ENCODE measurements at places on chromosomes 1 and 21.
A peak's percentile ranks its signal among the peaks of the same experiment; 100 is the strongest.

DNA sequence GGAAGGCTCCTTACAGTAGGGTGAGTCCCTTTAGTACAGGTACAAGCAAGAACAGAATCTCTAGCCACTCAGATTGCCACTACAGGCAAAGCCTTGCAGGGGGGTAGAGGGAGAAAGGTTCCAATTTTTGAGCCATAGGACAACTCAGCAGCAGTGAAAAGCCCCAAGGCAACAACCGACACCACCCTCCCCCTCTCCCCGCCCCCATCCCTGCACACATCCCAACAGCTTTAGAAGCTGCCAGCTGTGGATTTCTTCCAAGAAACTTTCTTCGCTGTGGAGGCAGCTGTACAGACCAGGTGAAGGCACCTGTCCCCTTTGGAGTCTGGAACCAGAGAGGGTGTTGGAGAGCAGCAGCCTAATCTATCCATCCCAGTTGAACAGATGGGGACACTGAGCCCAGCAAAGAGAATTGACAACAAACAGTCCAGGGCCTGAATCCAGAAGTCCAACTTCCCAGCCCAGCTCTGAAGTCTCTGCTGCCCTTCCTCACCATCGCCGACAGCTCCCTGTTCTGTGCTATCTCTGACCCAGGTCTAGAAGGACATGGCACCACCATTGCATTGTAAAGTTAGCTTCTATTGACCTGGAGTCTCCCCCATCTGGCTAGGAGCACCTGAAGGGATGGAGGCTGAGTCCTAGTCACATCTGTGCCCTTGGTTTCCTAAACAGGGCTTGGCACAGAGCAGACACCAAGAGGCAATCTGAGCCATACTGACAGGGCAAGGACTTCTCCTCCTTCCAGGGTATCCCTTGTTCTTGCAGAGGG lies 2.2 kb downstream of the TENT5B start:
- DNase-seq: no peak

- peak; percentile 59 for DNase-seq
Observed at GRCh38 chr1:20640183-20640597, 6.9 kb downstream of the PINK1 start.

DNA sequence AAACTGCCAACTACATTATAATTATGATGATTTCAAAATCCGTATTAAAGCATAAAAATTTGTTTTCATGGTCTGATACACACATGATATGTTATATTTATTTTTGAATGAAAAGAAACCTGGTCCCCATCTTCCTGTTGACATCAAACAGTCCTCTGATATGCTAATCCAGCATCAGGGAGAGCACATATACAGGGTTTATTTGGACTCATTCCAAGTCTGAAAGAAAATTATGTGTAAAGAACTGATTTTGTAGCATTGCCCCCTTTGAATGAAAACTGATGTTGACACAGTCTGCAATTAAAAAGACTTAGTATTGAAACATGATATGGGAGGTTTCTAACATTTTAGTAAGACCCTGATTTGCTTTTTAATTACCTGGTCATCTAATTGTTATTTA lies 119.4 kb downstream of the NEK7 start:
- DNase-seq: no peak

DNA sequence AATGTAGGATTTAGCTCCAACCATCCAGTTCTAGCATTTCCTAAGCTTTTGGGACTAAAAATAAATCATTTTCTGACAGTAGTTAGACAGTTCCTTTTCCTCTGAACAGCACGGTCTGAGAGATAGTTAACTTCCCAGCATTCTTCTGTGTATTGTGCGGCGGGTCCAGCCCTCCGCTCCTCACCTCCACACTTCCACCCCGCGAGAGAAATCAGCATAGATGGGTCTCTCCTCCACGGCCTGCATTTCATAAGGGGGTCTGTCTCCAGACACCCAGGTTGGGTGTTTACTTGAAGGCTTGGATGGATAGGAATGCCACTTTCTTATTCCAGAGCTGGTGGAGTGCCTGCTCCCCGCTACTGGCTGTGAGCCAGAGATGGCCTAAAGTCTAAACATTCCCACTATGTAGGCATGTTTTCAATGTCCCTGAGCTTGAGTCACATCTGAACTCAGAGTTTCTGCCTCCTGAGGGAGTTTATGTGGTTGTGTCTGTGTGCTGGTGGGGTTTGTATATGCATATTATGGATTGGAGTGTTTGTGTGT lies 38.0 kb upstream of the PPP2R5A start:
- DNase-seq: no peak

DNA sequence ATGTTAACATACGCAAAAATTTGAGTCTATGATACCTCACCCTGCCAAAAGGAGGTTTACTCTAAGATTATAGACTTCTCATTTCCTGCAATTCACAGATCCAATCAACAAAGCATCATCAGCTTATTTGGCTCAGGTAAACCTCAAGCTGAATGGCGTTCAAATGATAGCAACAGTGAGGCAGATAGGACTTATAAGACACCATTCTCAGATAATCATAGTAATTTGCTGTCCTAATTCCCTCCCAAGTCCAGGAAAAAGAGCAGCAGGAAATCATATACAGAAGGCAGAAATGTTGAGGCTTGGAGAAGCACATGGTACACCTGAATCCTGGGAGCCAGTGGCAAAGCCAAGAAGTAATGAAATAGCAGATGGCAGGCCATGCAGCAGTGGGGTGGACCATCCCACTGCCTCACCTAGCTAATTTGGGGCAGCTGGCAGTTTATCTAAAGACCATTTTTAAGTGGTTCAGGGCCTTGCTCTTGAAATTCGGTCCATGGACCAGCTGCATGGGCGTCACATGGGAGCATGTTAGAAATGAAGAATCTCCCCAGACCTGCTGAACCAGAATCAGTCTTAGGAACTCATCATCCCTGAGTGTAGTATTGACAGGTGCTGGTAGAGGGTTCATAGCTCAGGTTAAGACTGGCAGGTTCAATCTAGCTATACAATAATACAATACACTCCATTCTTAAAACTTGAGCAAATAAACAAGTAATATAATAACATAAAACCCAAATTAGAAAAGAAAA lies 57.7 kb downstream of the ASTN1 start:
- DNase-seq: no peak

DNA sequence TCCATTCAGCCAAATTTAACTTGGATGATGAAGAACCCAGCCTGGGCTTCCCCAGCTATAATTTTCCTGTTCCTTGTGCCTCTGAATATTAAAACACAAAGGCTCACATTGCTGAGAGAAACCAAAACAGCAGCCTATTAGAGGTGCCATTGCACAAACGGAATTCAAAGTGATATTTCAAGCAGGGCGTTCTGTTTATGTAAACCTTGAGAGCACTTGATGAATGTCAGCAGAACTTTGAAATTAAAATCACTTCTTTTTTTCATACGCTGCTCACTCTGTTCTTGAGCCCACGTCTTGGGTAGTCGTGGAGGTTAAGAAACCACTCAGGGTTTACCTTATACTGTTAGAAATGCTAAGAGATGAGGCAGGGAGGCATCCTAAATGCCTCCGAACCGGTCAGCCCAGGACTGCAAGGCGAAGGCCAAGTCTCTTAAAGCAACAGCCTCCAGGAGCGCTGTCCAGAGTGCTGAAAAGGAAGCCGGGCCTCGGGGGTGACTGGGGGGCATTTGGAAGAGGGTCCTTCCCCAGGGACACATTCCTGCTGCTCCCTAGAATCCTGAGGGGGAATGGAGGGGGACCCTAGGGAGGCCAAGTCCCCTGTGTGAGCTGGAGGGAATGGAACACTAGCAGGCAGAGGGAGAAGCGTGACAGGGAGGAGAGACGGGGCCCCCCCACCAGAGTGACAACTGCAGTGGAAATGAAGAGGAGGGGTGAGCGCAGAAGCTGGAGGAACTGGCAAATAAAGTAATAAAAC lies 154.8 kb upstream of the VAMP3 start:
- DNase-seq: peak; percentile 64

GRCh38 chr1:233869680-233870079 lies 34.8 kb upstream of the SLC35F3 start:
- no peak for DNase-seq

GRCh38 chr1:185821612-185822385 lies 87.6 kb downstream of the HMCN1 start:
- no peak for DNase-seq

DNA sequence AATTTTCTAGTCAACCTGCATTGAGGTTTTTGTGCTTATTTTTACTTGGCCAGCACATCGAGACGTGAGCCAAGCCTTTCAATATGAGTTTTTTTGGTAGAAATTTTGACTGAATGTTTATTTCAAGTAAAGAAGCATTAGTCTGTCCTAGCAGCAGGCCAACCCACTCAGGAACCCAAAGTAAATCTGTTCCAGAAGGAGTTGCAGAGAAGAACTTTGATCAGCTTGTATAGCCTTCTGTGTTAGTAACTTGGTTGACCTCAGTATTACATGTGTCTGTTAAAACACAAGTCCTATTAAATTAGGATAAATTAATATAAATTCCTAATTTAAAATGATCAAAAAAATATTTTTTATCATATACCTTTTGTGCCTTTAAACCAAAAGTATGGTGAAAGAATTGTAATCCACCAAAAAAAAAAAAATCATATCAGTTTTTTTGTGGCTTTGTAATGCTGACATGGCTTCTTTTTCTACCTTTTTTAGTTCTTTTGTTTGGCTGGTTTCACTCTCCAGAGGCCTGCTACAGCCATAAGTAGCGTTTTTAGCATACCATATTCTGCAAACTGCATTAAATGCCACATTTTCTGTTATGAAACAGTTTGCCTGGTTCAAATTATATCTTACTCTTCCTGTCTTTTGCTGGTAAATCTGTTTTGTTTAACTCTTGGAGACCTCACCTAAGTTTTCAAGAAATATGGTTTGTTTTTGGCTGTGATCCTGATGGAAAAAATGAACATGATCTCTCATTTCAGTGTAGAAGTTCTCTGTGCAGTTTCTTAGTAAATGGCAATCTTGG lies 39.5 kb downstream of the ATF6 start:
- DNase-seq: no peak

DNA sequence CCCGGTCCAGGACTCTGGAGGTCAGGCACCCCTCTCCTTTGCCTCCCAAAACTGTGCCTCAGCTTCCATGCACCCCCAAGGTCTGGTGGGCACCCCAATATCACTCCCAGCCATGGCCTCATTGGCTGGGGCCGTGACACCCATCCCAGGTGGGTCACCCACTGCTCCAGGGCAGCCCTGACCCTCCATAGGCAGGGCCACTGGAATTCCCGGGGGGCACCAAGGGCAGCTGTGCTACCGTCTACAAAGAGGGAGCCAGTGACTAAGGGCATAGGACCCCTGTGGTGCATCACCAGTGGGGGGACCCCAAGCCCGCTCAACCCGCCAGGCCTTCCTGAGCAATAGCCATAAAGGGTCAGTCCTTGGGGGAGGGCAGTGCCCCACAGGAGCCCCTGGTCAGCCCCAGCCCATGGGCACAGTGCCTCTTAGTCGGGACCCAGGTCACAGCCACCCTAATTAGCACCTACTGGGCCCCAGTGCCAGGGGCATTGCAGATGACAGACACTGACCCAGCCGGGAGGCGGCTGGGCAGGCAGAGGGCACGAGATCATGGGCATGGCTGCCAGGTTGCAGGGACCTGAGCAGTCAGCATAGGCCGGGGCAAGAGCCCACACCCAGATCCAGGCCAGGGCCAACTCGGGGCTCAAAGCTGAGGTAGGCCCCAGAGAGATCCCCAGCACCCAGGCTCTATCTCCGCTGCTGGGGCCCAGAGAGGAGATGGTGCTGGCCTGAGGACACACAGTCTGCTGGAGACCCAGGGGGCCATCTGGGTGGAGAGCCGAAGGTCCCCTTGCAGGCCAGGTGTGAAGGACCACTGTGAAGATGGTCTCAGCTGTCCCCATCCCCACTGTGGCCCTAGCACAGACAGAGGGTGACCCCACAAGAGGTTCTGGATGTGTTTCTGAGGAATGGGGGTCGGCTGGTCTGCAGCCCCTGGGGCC lies 19.0 kb upstream of the ARF1 start:
- DNase-seq: no peak

- no peak for DNase-seq
Observed at GRCh38 chr1:35657851-35658250, 16.5 kb upstream of the PSMB2 start.

DNA sequence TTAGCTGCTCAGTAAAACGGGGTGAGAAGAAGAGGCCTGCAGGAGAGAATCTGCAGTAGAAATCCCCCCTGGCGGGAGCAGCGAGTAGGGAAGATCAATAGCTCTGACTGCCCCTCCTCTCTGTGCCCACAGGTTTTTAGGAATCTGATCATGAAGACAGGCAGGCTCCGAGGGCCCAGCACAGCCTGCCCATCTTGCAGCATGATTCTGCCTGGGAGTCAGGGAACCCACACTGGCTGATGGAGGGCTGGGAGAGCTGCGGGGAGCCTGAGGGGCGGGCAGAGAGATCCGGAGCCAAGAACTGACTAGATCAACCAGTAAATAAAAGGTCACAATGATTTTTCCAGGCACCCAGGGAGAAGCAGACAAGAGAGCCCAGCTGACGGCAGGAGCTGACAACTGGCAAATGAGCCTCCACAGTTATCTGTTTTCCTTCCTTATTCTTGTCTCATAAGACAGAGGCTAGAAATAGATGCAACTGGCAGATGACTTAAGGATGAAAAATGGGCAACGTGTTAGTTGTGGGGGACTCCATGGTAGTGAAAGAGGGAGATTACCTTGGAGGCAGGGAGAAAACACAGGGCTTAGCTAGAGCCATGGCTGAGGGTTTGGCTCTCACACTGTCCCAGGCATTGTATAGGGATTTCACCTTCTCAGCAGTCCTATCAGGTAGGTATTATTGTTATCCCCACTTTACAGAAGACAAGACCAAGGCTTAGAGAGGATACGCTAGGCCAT lies 116.2 kb downstream of the PLXNA2 start:
- no peak for DNase-seq

- no peak for DNase-seq
Observed at GRCh38 chr1:61282387-61282786, 200.0 kb downstream of the NFIA start.

DNA sequence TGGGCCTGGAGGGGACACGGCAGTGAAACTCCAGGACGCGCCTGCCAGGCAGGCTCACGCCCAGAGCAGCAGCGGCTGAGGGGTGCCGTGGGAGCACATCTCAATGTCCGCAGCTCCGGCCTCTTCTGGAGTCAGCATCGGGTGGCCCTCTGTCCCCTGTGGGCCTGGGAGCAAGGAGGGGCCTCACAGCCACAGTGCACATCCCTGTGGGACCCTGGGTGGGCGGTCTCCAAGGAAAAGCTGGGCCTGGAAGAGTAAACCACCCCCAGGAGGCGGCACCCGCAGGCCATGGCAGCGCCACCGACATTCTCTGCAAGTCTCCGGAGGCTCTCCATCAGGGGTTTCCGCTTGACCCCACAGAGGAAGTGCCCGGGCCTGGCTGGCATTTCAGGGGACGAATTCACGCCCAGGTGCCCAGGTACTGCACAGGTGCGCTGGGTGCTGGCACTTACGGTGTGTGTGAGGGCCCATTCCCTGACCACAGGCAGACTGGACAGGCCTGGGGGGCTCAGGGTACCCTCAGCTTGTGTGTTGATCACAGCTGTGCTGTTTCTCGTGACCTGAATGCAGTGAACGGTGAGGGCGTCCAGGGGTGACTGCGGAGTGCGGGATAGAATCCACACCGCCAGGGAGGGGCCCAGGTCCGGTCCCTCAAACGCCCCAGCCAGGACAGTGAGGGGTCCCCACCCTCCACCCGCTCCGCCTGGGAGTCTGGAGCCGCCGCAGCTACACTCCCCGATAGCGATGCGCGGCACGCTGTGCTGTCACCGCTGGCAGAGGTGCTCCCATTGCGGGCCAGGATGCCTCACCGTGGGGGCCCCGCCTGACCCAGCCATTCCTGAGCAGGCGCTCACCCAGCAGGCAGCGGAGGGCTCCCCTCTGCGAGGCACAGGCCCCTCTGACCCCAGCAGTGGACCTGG lies 16.6 kb upstream of the RNF223 start:
- peak; percentile 5 for DNase-seq

Measured in HEK293T (cell line).